ENCODE measurements at places on chromosomes 7 and 10.

DNA sequence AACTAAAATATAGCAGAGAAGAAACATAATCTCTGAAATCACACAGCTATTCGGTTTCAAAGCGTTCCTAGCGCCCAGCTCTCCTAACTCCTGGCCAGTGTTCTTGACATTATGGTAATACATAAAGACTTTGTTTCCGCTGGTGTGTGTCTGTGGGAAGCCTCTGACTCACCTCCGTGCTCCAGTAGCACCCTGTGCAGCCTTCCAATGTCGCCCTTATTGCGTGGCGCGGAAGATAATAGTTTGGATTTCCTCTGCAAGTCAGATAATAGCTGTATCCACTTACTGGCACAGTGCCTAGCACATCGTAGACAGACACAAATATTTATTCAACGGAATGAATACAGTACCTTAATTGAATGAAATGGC, 570 bp downstream of the BMS1 start:
- H3K4me1 ChIP-seq: peaks cover 4% of the 10 kb centered on the region
- peak overlapping the region; percentile 90 for H3K27ac ChIP-seq
- peak overlapping the region; percentile 69 for H3K4me3 ChIP-seq
- peaks cover 26% of the 10 kb centered on the region for H3K36me3 ChIP-seq
- H3K27me3 ChIP-seq: no peaks in the 10 kb centered on the region
- DNase-seq: no peak

GRCh38 chr7:95357623-95358022, 33.3 kb upstream of the PON1 start:
- H3K4me3 ChIP-seq: no peak overlapping the region
- no peaks in the 10 kb centered on the region for H3K27me3 ChIP-seq
- no peaks in the 10 kb centered on the region for H3K36me3 ChIP-seq
- H3K27ac ChIP-seq: no peak overlapping the region
- no peak for DNase-seq

- H3K36me3 ChIP-seq: peaks cover 4% of the 10 kb centered on the region
- no peak for DNase-seq
- peaks cover 57% of the 10 kb centered on the region for H3K4me1 ChIP-seq
- H3K4me3 ChIP-seq: no peak overlapping the region
Observed at GRCh38 chr10:80415734-80416478, 7.6 kb downstream of the PRXL2A start.

GRCh38 chr7:26684447-26684846, 179.9 kb downstream of the SKAP2 start:
- no peak overlapping the region for H3K27ac ChIP-seq
- no peak overlapping the region for H3K4me3 ChIP-seq

DNA sequence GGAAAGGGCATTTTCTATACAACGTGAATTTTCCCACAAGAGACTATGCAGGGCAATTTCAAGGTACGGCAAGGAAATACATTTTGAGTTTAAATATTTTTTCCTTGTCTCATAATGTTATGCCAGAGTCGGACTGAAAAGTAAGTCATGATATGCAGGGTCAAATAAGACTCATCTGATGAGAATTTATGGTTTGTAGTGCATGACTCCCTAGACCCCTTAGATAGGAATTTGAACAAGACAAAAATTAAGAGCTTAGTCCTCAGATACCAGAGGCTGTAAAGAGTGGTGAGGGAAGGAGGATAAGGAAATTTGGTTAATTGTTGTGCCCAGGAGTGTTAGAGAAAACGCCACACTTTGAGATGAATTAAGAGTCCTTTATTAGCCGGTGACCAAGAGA, 616.6 kb downstream of the XPNPEP1 start:
- H3K27me3 ChIP-seq: no peaks in the 10 kb centered on the region
- no peaks in the 10 kb centered on the region for H3K36me3 ChIP-seq
- no peak overlapping the region for H3K4me3 ChIP-seq
- H3K4me1 ChIP-seq: no peaks in the 10 kb centered on the region

GRCh38 chr7:11127114-11127785, 153.6 kb downstream of the PHF14 start:
- no peak overlapping the region for H3K4me3 ChIP-seq
- no peak for DNase-seq
- H3K27me3 ChIP-seq: no peaks in the 10 kb centered on the region
- H3K36me3 ChIP-seq: no peaks in the 10 kb centered on the region
- no peak overlapping the region for H3K27ac ChIP-seq

GRCh38 chr7:36262309-36263094, 109.4 kb downstream of the EEPD1 start:
- peaks cover 4% of the 10 kb centered on the region for H3K4me1 ChIP-seq
- no peaks in the 10 kb centered on the region for H3K27me3 ChIP-seq
- no peak for DNase-seq
- H3K27ac ChIP-seq: no peak overlapping the region
